Uterus (tissue), 4 donors: ENCODE measurements at places on chromosomes 5 and 9.

- no peak for DNase-seq
Observed at GRCh38 chr9:91814753-91815152, 135.3 kb downstream of the ROR2 start.

- no peak for DNase-seq
Observed at GRCh38 chr5:126508251-126508961, 85.2 kb downstream of the GRAMD2B start.

DNA sequence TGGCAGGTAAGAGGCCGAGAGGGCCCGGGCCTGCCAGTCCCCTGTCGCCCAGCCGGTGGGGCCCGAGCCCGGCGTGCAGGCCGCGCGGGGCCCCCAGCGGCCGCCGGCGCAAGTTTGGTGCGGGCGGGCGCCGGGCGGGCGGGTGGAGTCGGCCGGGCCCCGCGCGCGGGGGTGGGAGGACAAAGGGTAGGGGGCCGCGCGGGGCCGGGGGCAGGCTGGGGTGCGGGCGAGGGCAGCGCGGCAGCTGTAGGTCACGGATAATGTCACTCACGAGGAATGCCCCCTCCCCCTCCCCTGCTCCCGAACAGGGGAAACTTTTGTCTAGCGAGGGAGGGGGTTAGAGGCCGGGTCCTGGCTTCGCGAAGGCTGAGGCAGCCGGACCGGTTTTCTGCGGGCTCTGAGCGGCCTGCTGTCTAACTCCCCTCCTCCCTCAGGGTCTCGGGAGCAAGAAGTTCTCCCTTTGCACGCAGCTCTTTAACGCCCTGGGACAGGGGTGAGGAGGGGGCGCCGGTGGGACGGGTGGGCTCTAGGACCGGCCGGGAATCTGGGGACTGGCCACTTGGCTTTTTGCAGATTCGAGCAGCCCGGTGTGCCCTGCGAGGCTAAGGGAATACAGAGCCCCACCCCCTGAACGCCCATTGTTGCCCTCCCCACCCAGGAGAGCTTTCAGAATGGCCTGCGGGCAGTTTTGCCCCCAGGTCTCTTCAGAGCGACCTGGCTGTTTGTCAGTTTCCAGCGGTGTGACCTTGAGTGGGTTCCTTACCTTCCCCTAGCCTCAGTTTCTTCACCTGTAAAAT, 21.3 kb upstream of the NDST1 start:
- peak; percentile 59 for DNase-seq

GRCh38 chr5:139806111-139806510, 10.5 kb downstream of the PSD2 start:
- no peak for DNase-seq

GRCh38 chr9:22146604-22147003, 137.5 kb upstream of the CDKN2B start:
- no peak for DNase-seq

DNA sequence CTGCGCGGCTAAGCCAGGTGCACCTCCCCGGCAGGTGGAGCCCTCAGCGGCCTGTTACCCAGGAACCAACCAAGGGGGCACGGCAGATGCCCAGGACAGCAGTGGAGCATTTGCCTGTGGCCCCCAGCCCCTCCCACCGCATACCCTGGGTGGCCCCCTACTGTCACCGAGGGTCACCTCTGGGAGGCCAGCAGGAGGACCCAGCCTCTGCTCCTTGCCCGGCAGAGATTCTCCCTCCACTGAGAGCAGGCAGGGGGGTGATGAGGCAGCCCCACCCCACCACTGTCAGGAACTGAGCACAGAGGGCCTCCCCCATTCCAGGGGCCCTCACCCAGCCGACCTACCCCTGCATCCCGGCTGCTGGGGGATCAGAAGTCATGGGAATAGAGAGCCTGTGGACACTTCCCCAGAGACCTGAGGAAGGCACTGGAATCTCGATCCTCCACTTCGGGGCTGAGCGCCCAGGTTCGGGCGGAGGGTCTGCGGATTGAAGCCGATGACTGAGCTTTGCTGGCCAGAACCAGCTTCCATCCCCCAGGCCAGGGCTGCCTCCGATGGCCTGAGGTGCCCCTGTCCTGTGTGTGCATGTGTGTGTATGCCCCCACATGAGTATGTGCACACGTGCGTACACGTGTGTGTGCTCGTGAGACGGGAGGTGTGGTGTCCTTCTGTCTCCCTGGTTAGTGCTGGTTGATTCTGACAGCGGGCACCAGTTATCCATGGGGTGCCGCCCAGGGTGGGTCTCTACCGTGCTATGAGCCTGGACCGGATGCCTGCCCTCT, at the start of gene QRFP:
TSS of gene QRFP (minus strand) at position 580 of the 782 bp plus-strand sequence. CDS start 2,974 bp downstream, outside the sequence.
- DNase-seq = no peak

- DNase-seq = no peak
Observed at GRCh38 chr9:111961575-111961974, 65.0 kb downstream of the UGCG start.

DNA sequence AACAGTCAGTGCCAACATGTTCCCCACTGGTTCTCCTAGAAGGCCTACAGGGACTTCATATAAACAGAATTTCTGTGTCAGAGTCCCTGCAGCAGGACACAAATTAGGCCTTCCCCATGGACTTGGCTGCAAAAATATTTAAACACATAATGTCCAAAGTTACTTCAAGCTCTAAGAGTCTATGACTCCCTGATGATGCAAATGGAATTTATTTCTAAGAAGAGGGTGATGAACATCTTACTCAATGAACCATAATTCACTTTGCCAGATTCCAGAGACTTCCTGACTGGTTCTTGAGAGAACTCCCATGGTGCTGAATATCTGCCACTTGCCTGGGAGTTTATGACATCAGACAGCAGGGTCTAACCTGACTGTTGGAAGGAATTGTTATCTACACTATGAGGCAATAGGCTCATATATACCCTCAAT, 32.7 kb upstream of the ADRA1B start:
- DNase-seq = no peak

GRCh38 chr5:179607160-179607931, 16.1 kb downstream of the HNRNPH1 start:
- DNase-seq = no peak

DNA sequence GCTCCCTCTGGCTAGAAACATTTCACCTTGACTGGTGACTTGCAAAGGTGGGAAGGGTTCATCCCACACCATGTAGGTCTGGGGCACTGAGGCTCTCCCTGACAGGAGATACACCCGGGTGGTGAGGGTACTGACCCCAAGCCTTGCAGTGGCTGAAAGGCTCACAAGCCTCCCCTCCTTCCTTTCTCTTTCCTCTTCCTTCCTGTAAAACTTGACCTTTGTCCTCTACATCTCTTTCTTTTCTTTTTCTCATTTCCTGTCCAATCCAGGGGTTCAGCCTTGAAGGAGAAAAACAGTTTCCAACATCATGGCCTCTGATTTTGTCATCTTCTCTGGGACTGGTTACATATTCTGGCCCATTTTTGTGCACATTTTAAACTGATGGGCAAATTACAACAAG, 16.6 kb downstream of the FBP2 start:
- no peak for DNase-seq

GRCh38 chr5:7955476-7955875, 86.5 kb downstream of the MTRR start:
- no peak for DNase-seq

GRCh38 chr5:159097784-159098602, 1.7 kb downstream of the EBF1 start:
- DNase-seq = peak; percentile 52

DNA sequence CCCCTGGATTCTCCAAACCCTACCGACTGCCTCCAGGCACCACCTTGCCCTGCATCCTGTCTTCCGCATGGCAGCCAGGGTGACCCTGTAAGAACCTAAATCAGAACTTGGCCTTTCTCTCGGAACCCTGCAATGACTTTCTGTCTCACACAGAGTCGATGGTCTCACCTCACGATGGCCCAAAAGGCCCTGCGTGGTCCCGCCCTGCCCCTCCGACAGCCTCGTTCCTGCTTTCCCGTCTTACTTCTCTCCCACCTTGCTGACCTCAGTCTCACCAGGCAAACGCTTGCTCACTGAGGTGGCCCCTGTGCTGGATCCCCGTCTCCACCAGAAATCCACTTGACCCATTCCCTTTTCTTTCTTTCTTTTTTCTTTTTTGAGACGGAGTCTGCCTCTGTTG, 142.7 kb upstream of the PHYKPL start:
- DNase-seq = no peak

DNA sequence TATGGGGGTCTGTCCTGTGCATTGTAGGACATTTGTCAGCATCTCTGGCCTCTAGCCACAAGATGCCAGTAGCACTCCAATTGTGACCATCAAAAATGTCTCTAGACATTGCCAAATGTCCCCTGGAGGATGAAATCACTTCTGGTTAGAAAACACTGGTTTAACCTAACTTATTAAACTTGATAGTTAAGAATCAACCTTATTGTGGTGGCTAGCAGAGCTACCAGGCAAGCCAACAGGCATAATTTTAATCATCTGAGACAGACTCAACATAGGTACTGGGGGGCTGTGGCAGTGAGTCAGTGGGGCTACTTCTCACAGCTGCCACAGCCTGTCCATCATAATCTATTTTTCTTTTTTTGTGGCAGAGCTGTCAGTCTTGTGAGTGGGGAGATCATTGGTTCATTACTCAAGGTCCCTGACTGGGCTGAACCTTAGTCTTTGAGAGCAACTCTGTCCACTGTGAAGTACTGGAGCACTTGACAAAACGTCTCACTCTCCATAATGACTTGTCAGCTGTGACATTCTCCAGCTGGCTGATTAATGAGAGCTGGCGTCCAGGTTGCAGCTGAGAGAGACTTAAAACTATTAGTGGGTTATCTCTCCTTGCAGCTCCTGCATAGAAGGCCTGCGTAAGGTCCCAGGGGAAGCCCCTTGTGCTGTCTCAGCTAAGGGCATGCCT, 107.9 kb downstream of the DCP2 start:
- no peak for DNase-seq

DNA sequence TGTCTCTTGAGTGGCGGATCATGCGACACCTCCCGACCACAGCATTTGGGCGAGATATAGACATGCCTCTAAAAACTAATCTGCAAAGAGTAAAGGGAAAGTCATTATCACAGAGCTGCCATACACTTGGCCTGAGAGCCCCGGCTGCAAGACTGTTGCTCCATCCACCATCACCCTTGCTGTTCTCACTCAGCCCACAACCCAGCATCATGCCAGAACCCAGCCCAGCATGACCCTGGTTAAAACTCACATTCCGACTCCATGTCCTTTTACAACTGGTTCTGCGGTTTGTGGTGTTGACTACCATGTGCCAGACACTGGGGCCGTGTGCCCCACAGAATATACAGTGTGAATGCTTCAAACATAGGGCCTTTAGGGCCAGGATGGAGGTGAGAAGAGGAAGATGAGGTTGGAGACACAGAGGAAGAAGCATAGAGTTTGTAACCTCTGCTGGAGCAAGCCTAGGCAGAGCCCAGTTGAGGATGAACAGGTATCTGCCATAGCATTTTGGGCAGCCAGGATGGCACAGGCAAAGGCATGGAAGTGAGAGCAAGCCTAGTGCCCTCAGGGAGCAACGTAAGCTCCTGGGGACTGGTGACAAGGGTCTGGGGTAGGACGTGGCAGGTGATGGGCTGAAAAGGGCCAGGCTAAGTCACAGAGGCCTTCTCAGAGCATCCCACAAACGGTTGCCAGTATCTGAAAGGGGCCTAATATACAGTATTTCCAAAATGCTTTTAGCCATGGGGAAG, 37.5 kb upstream of the SMU1 start:
- no peak for DNase-seq

- no peak for DNase-seq
Observed at GRCh38 chr9:76729980-76730737, 34.1 kb upstream of the PCA3 start.

GRCh38 chr5:72956324-72957140, 691 bp downstream of the FCHO2 start:
- DNase-seq = peak; percentile 47

- DNase-seq = no peak
Observed at GRCh38 chr5:128225245-128226030, 141.9 kb downstream of the SLC12A2 start.

GRCh38 chr5:142186857-142187594, 78.4 kb downstream of the NDFIP1 start:
- no peak for DNase-seq

GRCh38 chr9:83977196-83977595, 2.8 kb downstream of the HNRNPK start:
- no peak for DNase-seq

- no peak for DNase-seq
Observed at GRCh38 chr5:37663538-37663937, 176.3 kb downstream of the GDNF start.

DNA sequence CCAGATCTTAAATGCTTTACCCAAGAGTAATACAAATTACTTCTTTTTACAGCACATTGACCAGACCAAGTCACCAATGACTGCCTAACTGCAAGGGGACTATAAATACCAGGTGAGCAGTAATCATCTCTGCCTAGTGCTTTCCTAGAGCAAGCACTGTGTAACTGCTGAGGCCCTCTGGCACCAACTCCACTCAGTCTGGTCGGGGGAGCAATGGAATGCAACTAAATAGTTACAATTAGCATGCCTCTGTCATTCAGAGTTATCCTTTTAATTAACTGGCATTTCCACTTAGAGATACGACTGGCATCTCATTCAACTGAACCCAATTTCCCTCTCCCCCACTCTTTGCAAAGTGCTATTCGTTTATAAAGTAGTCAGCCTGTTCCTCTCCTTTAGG, 1309.1 kb upstream of the DMAC1 start:
- DNase-seq = no peak

DNA sequence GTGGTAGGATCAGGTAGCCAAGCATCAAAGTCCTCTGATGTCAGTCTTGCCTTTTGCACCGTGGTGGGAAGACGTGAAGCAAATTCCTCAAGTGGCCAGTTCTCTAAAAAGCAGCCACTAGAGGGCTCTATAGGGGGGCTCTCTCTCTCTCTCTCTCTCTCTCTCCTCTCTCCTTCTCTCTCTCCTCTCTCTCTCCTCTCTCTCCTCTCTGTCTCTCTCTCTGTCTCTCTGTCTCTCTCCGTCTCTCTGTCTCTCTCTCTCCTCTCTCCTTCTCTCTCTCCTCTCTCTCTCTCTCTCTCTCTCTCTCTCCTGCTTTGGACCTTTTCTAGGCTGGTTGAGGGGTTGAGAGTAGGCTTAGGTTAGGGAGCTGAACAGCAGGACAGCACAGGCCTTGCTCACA, 13.9 kb upstream of the OSMR start:
- DNase-seq = no peak
